Iris pigment epithelial cell (primary cell): ENCODE measurements at places on chromosomes 5 and 9.

GRCh38 chr5:150672237-150672883 is 11.3 kb downstream of the MYOZ3 start:
- DNase-seq = no peak

DNA sequence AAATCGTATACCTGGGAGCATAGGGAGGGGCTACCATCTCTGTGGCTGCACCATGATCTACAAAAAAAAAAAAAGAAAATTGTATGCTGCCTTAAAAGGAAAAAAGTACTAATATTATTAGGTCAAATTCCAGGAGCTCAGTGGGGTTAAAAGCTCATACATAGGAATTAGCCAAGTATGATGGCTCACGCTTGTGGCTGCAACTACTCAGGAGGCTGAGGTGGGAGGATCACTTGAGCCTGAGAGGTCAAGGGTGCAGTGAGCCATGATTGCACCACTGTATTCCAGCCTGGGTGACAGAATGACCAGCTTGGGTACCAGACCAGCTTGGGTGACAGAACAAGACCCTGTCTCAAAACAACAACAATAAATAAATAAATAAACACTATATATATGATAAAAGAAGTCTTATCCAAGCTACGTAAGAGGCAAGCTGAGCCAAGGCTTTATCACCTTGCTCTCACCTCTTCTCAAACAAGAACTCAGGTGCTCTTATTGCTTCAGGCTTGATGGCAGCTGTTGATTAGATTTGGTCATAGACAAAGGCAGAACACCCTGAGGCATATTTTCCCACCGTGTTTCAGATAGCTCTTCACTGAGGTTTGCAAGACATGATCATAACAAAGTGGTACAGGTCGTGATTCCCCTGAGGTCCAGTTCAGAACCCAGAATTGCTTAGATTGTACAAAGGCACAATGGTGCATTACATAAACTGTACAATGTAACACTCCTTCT is 3.3 kb upstream of the FBXW11 start:
- DNase-seq = peak; percentile 60

GRCh38 chr9:124456341-124457078 is 6.3 kb downstream of the ADGRD2 start:
- DNase-seq = no peak

- peak; percentile 66 for DNase-seq
Measured at GRCh38 chr5:80481019-80481893, 6.6 kb upstream of the FAM151B start.

DNA sequence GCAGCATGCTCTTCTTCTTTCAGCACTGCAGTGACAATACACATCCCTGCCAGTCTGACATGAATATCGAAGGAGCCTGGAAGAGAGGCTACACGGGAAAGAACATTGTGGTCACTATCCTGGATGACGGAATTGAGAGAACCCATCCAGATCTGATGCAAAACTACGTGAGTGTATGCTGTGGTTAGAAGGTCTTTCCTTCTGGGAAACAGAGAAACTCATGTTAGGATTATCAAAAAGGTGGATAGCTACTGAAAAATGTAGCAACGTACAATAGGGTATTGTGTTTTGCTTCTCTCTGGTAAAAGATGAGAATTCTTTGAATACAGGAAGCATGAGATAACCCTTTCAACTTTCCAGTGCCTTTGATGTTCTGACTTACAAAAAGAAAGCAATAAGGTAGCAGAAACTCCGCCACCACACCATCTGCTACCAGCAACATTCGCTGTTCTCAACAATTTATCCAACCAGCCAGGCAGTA is 133.3 kb downstream of the PCSK5 start:
- DNase-seq = peak; percentile 22

DNA sequence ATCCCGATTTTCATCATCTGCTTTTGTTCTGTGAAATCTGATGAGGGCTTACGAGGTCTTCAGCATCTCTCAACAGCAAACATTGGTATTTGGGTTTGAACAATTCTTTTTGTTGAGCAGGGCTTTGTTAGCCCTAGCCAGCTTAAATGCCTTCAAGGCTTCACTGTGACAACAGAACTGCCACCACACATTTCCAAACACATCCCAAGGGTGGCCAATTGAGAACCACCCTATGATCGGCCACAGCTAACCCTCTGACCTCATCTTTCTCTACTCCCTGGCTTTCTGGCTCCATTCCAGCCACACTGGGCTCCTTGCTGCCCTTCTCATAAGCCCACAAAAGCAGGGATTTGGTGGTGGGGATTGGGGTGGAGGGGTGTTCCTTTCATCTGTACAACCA is 17.6 kb downstream of the MTX3 start:
- no peak for DNase-seq

DNA sequence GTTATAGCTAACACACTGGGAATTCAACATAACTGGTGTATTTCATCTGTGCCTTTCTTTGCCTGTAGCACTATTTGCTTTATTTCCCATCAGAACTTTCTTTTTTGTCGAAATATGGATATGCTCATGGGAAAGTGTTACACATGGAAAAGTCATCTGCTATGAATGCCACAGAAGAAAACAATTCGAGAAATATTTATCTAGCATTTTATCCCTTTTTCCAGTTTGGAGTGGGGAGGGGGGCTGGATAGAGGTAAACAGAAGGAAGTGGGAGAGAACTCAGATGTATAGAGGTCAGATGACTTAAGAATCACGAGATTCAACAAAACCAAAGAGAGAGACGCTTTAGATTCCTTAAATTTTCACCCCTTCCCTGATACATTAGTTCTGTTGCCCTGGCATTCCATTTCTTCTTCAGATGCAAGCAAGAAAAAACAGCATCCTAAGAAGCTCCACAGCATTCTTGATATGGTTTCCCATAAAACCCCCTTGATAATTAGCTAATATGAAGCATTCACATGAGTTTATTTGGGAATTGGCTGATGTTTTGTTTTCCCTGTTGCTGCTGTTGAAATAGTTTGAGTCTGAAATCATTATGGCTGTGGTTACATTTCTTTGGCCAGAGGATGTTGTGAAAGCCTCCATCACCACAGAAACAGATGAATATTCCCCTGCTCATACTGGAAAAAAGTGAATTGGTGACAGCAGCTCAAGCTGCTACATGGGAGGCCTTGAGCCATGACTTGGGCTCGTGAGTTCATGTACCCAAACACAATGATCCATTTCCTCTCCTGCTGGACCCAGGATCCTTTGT is 335.8 kb upstream of the DAB2 start:
- DNase-seq = peak; percentile 99

GRCh38 chr5:94750681-94751080 is 132.2 kb downstream of the SLF1 start:
- no peak for DNase-seq

DNA sequence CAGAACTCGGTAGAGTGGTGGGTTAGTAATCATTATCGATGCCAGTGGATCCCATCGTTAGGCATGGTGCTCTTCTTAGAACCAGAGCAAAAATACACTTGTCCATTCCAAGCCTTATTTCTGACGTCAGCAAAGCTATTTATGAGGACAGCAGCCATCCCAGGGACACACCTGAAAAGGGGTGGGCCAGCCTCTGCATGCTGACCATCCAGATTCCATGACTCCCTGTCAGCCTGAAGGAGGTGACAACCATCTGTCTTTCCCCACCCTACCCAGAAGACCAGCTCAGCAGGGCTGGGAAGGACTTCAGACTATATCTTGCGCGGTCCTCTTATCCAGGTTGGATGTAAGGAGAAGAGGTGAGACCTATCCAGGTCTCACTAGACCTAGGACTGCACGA is 5.7 kb upstream of the NIPAL4 start:
- no peak for DNase-seq

DNA sequence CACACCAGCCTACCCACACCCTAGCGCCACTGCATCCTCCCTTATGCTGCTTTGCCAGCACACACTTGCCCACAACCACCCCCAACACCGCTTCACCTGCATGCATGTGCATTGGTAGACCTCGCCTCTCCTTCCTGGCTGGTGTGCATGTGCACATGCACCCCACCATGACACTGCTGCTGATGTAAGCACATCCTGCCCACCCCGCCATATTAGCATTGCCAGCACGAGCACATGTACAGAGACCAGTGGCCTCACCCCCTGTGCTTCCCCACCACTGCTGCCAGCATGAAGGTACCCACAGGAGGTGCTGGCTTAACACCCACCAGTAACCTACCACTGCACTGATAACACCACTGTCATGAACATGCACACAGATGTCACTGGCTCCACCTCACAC is 218.2 kb downstream of the SLCO4C1 start:
- DNase-seq = no peak

DNA sequence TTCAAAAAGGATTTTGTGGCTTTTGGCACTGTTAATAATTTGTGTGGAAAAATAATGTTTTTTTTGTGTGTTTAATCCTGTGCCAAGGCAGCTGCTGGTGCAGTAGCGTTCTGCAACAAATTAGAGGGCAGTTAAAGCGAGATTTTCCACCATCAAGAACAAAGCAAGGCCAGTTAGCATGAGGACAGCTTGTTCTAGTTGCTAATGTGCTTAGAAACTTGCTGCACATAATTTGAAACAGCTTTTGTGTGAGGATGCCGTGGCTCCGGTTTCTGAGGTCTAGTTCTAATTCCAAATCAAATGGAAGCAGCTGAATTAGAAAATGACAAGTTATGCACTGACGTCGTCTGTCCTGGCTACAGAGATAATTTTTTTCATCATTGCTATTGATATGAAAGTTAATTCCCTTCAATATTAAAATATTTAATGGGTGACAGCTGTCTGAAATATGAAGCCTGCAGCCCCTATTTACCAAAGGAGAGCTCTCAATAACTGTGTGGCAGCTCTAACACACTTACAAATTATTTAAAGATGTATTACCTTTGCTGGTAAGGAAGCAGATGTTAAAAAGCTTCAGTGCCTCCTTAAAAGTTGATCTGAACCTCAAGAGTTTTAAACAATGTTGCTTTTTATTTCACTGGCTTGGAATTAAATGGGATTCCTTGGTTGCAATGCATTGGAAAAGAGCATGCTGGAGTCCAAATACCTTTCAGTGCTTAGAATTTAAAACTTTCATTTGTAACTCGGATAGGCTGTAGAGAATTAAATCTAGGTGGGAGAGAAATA is 128.6 kb downstream of the SPATA31D1 start:
- DNase-seq = no peak

GRCh38 chr5:84360056-84360455 is 24.6 kb downstream of the EDIL3 start:
- no peak for DNase-seq

DNA sequence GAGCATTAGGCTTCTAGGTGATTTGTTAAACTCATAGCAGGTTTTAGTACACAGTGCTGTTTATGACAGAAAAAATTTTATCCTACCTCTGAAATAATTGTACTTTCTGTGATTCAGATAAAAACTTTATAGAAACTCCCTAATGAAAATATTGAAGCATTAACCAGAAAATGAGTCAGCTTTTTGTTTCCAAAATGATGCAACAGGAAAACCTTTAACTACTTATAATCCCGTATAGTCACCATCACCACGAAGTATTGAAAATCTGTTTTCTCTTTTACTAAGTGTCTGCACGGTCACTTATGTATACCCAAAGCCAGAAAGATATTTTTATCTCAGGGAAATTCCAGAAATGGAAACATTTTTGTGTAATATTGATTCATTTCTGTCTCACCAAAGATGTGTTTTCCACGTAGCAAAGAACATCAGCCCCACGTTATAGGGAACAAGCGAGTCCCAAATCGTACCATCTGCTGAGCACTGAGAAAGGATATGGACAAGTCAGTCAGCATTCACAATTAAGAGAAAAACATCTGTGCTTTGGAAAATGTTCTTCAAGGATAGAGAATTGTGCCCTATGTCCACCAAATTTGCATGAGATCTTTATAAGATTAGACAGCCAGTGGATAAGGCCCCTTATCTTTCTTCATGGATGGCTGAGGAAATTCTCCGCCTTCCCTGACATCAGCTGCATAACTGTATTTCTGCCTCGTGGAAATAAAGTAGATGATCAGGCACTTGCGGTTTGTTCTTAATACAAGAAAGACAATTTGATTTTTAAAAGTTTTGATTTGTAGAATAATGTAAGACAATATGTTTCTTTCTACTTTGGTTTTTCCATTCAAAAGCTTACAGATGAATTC is 41.9 kb downstream of the TNFAIP8 start:
- DNase-seq = peak; percentile 85

GRCh38 chr5:136143312-136143711 is 10.7 kb downstream of the SMAD5 start:
- DNase-seq = no peak

DNA sequence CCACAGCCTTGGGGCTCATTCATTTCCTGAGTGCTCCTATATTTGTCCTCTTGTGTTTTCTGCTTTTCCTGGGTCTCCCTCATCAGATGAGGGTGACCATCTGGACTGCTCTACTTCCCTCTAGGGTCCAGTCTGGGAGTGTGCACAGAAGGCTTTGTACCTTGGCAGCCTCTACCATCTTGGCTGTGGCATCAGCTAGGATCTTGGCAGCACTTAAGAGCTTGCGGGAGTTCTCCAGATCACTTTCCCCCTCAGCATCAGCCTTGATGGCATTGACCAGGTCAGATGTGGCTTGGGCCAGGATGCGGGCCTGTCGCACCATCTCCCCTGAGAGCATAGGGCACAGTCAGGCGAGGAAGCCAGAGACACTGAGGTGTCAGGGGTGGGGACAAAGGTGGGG is 15.8 kb downstream of the TLN1 start:
- DNase-seq = no peak

- DNase-seq = no peak
Measured at GRCh38 chr5:176653401-176654385, 6.4 kb downstream of the TSPAN17 start.

DNA sequence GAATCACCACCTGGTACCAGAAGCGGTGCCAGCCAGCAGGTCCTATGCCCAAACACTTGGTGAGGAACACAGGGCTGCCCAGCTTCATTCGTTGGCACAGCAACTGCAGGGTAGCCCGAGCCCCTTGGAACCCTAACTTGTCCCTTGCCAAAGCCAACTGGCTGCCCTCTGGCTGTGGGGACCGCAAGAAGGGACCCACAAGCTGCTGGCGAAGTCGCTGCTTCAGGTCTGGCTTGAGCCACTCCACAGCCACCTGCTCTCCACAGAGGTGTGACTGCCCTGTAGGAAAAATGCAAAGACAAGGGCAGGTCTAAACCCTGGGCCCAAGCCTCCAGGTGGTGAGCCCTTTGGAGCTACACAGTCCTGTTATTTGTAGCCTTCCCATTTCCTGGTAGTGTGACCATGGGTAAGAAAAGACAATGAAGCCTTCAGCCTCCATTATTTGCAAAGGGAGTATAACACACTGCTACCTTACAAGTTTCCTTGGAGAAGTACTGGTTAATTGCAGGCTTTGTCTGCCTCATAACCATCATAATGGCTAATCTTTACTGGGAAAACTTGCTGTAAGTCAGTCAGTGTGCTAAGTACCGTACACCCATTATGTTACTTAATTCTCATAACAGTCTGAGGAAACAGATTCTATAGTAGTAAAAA is 1.8 kb downstream of the DND1 start:
- DNase-seq = no peak

- DNase-seq = no peak
Measured at GRCh38 chr5:64796301-64796700, 27.6 kb downstream of the CWC27 start.
